ENCODE measurements at places on chromosomes 6 and 20.

DNA sequence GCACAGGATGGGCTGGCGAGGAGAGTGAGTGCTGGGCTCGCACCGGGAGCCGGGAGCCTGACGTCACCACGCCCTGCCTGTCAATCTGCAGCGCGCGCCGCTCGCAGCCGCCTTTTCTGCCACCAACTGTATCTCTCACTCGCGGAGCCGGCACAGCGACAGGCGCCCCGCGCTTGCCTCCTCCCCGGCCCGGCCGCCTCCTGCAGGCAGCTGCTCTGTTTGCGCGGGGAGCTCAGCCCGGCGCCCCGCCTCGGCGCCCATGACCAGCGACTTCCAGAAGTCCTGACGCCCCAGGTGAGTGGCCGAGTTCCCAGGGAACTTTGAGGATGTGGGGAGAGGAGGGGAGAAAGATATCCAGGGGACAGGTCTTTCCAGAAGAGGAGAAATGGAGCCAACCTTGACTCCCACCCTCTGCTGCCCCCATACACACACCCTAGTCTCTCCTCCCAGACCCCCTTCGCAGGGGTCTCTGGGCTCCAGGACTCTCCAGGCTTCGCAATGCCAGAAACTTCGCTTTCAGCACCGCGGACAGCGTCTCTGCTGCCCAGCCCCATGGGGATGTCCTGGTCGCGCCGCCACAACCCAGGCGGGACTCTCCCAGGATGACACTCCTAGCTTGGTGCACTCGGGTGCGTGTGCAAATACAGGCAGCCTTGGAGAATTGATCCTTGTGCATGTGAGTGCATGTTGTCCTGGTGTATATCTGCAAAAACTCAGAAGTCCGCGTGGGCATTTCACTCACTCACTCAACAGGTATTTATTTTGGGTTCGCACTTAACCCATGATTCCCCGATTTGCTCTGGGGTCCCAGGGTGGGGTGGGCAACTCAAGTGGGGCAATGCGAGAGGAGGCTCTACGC lies at the start of gene GPR6:
Gene GPR6, plus strand, starts transcription at position 138 of the 859 bp plus-strand sequence. CDS start 802 bp downstream, outside the sequence.
- DNase-seq, result peak; percentile 20

- no peak for DNase-seq
These were observed 66.4 kb downstream of the ANKS1A start for GRCh38 chr6:34955442-34955841.

DNA sequence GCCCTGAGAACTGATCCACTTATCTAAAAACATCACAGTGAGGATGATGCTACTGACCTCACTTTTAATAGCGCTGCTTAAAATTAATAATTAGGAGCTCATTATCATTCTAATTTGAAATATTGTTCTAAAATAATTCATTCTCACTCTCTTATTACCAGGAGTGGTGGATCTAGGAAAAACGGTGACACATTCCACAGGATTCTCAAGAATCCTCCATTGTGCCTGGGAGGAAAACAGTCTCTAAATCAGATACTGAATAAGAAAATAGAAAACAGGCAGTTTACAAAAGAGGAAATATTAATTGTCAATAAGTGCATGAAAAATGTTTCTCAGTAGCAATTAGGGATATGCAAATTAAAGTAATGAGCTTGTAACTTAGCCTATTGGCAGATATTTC lies 187.4 kb downstream of the TENT5A start:
- DNase-seq, result no peak

- no peak for DNase-seq
These were observed 12.9 kb downstream of the IPCEF1 start for GRCh38 chr6:154343473-154344308.

- DNase-seq, result peak; percentile 60
These were observed 6.9 kb upstream of the HELZ2 start for GRCh38 chr20:63580796-63581461.

DNA sequence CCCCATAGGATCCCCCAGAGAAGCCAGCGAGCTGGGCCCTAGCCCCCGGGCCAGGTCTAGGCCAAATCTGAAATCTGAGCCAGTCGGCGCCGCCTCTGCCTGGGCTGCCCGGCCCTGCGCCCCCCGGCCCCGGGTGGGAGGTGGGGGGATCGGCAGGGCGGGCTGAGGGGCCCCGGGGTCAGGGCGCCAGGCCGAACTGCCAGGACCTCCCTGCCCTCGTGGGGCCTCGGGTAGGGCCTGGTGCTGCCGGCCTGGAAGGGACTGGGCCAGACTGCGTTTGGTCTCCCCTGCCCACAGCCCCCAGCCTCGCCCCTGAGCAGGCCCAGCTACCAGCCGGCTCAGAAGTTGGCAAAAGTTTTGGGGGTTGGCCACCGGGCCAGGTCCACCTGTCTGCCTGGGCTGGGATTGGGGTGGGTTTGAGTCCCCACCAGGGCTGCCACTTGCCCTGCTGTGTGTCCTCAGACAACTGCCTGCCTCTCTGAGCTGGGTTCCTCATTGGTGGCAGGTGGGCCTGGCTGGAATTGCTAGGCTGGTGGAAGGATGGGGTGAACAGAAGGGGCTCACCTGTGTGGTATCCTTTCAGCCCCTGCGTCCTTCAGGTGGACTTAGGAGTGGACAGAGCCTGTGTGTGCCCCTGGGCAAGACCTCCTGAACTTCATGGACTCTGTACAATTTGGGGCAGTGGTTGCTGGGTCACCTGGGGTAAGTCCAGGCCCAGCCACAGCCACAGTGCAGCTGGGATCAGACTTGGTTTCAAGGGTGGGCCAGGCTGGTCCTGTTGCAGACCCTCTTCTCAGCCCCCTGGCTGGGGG lies 801 bp downstream of the SRC start:
- DNase-seq, result no peak

DNA sequence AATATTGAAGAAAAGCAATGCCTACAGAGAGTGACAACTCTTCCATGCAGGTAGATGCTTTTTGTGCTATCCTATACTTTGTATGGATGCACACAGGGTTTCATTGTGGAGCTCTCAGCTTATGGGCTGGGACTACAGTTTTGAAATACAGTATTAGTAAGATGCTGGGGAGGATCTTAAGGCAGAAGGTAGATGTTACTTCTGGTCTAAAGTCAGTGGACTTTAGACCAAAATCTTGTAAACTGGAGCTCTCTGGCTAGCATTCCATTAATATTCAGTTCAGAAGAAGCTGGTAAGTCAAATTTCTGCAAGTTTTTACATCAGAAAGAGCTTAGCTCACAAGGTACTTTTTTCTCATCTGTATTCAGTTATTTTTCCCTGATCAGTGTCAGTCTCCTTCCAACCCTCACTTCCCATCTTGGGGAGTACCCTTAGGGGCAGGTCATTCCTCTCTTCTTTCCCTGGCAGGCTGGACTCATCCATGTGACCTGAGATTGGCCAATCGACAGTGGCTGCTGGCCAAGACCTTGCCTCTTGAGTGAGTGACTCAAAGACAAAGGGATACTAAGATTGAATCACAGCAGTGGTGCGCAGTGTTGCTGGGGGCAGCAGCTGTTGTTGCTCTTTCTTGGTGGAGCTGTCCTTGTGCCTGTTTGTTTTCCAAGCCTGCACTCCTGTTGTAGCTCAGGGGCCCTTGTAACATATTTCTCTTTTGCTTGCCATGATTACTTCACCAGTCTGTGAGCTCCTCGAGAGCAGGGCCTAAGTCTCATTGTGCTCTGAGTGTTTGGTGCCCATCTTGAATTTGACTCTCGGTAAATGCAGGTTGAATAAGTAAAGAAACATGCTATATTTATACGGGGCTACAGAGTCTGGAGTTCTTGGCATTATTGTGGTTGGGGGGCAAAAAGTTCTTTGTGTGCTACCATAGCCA lies 2.8 kb upstream of the PHF20 start:
- DNase-seq, result no peak

GRCh38 chr6:47278545-47278944 lies 31.2 kb downstream of the TNFRSF21 start:
- DNase-seq, result no peak

- no peak for DNase-seq
These were observed 46.0 kb downstream of the DSTN start for GRCh38 chr20:17615645-17616479.

- DNase-seq, result no peak
These were observed 23.1 kb upstream of the BMP7 start for GRCh38 chr20:57289391-57290177.

GRCh38 chr6:30849903-30850651 lies 34.2 kb upstream of the DDR1 start:
- DNase-seq, result no peak

- DNase-seq, result no peak
These were observed 93.4 kb downstream of the PTPRT start for GRCh38 chr20:43096126-43096930.

DNA sequence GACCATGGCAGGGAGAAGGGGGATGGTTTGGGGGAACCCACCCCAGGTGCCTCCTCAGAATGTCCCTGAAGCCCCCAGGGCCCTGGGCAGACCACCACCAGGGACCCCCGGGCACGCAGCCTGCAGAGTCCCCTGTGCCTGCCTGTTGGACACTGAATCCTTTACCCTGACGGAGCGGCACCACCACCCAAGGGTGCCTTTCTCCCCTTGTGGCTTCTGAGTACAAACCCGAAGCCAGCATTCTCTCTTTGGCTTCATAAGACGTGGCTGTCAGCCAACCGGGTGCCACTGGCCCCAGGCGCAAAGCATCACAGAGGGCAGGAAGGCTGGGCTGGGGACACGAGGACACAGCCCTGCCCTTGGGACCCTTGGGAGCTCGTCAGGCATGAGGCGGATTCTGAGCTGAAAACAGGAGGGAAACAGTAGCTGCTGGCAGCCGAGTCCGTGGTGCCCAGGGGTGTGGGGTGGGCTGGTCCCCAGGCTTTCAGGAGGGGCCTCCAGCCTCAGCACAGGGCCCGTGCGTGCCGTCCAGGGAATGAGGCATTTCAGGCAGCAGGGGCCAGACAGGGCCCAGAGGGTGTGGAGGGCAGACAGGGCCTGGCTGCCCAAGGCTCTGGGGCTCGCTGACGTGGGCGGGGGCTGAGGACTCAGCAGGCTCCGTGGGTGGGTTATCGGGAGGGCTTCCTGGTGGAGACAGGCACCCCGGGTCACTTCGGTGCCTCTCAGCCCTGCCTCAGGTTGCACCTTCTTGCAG lies 3.5 kb downstream of the COL9A3 start:
- DNase-seq, result no peak

DNA sequence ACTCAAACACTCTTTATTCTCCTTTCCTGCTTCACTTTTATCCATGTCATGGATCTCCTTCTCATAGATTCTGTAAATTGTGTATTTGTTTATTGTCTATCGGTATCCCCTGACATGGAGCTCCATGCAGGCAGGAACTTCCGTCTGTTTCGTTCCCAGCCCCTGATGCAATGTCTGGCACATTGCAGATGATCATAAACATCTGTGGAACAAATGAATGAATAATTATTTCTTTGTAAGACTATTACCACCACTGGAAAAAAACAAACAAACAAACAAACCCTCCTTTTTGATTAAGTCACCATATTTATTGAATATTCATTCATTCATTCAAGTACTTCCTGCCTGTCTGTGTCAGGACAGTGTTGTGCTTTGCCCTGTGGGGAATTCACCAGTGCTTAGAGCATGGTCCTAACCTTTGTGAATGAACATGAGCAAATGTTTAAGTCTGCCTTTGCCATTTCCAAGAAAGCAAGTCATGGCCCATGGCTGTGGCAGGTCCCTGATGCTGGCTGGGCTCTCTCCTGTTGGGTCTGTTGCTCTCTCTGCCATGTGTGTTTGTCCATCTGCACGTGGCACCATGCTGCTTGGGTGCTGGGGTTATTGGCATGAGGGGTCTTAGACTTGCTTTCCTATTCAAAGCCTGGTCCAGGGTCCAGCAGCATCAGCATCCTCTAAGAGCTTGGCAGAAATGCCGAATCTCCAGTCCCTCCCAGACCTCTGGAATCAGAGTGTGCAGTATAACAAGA lies 47.5 kb upstream of the NAA20 start:
- no peak for DNase-seq

DNA sequence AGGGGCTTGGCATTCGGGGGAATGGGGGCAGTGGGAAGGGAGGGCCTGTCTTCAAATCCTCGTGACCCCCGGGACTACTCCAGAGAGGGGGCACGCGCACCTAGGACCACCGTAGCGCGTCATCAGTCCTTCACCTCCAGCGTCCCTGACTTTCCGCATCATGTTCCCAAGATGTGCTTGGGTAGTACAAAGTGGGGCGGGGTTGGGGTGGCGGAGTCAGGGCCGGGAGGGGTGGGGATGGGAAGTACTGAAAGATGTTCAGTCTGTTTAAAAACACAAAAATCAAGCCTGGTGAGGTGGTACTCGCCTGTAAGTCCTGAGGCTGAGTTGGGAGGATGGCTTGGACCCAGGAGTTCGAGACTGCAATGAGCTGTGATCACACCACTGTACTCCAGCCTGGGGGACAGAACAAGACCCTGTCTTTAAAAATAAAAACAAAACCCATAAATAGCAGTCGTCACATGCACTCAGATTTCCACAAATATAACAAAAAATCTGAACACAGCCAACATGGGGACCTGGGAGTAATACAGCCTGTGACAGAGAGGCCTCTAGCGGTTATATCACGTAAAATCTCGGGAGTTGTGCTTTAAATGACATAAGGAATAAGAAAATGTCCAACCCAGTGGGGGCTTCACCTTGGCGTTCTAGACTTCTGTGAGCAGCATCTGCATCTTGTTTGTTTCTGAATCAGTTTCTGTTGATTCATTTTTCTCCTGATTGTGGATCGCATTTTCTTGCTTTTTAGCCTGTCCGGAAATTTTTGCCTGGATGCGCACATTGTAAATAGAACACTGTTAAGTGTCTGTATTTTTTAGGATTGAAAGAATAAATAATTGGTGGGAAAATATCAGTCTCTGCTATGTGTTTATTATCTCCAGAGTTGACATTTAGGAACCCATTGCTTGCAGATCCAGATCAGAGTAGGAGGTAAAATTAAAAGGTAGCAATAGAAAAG lies 698 bp upstream of the LRP11 start:
- peak; percentile 17 for DNase-seq

DNA sequence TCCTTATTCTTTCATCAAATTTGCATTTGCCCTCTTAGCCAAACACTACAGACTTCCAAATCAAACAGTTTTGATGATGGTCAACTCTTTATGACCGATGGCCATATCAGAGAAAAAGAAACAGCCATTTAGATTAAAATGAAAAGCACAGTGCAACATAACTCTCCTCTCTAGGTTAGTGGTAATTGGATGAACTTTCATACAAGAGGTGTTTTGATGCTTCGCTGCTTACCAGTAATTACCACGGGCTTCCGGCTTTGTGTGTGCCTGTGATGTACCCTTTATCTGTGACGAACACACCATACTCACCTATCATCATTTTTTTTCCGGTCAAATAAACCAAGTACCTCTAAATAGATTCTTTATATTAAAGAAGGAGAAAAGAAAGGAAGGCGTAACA lies 181.8 kb downstream of the FOXA2 start:
- DNase-seq, result no peak

GRCh38 chr6:6579281-6579680 lies 9.2 kb upstream of the LY86 start:
- DNase-seq, result no peak

All from T-helper 1 cell (primary cell).